Activated naive CD4-positive, alpha-beta T cell treated with anti-CD3 and anti-CD28 coated beads for 36 hours (primary cell): ENCODE measurements at places on chromosomes 12 and 14. TPM values are rescaled to one million over a fixed set of nuclear protein-coding genes. Genes with fewer than 3 reads are reported as not detected.

The SLC10A1 gene
- not detected for total RNA-seq

The POTEM gene
- total RNA-seq, result not detected

The ARHGEF25 gene
- total RNA-seq, result 1.4 TPM

The DUSP6 gene
- total RNA-seq, result 24.8 TPM

The RPL10L gene
- not detected for total RNA-seq
